Erythroblast (primary cell): ENCODE measurements at places on chromosomes 11 and 22.

DNA sequence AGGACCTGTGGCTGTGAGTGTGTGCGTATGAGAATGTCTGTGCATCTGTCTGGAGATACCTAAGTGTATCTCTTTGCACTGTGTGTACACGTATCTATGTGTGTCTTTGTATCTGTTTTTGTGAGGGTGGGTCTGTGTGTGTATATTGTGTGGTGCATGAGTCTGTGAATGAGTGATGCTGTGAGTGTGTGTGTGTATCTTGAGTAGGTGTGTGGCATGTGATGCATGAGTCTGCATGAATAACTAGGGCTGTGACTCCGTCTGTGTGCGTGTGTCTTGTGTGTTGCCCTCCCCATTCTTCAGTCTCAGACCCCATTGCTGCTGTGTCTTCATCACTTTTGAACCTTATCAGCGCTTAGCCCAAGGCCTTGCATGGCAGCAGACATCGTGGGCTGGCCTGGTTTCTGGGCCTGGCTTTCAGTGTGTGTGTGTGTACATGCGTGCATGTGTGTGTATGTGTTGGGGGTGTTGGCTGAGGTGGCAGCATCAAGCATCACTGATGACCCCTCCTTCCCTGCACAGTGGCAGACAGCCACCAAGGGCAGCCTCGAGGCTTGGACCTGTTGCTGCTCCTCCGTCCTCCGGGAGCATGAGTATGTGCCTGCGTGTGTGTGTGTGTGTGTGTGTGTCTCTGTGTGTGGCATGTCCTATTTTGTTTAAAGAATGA lies 1.4 kb downstream of the SGSM1 start:
- no peak for DNase-seq

GRCh38 chr11:17653611-17654010 lies 65.8 kb upstream of the MYOD1 start:
- DNase-seq: no peak

DNA sequence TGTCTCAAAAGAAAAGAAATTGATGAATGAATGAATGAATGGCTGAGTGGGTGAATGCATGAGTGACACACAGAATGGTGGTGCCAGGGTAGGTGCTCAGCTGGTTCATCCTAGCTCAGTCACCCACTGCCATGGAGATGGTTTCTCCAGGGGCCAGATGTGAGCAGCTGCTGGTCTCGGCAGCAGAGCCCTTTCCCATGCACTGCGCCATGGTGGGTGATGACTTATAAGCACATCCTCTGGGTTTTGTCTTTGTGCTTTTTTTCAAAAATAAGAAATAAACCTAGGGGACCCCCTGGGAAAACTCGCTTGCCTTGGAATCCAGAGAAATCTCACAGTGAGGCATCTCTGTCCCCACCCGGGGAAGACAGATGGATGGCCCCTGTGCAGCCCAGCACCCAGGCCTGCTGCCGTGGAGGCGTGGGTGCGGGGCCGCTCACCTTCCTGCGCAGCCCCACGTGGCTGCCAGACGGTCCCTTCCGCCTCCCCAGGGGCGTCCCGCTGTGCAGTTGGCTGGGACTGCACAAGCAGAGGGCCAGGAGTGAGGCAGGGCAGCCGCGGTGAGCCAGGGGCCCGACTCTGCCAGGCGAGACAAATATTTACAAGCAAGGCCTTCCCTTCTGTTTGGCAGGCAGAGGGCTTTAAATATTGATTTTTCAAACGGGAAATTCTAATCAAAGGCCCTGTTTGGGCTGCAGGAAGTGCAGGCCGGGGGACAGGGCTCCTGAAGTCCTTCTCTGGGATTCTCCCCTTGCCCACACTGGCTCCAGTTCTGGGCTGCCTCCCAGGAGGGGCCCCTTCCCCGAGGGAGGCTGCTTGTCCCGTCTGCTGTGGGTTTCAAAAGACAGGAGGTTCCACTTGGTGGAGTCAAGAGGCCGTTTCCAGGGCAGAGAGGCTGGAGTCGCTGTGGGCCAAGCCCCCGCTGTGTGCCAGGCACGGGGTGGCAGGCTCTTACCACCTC lies 24.3 kb downstream of the MPPED1 start:
- DNase-seq: no peak

DNA sequence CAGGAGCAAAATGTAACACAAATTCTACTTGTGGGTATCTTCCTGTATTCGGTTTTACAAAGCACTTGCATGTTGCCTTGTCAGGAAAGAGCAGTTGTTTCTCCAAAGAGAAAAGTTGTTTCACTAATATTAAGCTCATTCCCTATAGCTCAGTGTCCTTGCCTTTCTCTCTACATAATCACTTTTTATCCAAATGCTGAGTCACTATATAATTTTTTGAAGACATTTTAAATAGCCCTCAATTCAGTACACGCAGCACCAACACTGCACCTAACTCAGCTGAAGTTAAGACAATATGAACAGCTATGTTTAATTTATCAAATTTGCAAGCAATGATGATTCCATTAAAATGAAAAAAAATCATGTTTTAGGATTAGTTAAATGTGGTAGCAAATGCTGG lies 14.5 kb upstream of the MRTFA start:
- DNase-seq: no peak

DNA sequence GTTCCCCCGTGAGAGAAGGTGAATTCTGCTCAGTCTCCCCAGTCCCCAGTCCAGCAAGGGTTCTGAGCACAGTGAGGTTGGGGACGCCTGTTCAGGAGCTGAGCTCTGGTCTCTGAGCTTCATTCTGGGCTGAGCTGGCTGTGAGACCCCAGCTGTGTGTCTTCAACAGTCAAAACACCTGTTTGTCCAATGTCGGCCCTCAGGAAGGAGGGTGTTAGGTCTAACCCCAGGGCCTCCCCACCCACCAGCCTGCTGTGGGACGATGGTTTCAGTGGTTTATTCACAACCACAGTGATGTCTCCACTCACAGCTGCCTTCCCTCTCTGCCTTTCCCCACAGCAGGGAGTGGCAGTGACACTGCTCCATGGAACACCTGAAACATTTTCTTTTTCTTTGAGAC lies 1282.9 kb downstream of the TBC1D22A start:
- no peak for DNase-seq

GRCh38 chr22:29205594-29206371 lies at the start of gene EMID1:
EMID1 (plus strand) TSS chr22:29205896; CDS start chr22:29206039, 143 bp downstream.
- peak; percentile 86 for DNase-seq

DNA sequence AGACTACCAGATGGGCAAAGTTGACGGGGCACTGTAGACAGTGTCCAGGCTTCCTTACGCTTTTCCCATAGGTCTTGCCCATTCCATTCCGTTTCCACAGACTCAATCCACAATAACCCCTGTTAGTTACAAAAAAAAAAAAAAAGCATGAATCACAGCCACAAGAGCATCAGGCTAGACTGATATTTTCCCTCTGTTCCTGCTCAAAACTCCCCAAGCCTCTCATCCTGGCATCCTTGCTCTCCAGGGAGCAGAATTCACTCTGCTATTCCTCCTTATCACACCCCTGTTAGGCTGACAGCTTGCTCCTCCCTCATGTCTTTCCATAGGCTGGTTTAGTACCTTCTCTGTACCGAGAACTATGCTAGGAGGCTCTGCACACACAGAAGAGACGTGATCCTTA lies 42.2 kb downstream of the TMEM123 start:
- DNase-seq: no peak

- no peak for DNase-seq
These were observed 27.8 kb upstream of the FADD start for GRCh38 chr11:70175236-70175698.

DNA sequence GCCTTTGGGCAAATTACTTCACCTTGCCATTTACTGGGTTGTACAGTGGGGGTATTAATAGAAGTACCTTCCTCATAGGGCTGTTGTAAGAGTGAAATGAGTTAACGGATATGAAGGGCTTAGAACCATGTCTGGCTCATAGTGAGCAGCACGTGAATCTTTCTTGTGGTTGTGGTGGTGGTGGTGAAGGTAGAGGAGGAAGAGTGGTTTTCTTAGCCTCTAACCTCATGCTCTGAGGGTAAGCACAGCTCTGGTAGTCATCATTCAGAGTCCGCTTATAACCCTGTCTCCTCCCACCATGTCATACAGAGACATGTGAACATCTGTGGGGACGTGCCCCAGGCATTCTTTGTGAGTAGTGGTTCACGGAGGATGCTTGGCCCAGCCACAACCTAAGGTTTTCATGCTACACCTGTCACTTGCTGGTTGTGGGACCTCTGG lies 43.6 kb downstream of the TEAD1 start:
- DNase-seq: no peak

GRCh38 chr11:20042045-20042639 lies 118.1 kb downstream of the DBX1 start:
- no peak for DNase-seq

DNA sequence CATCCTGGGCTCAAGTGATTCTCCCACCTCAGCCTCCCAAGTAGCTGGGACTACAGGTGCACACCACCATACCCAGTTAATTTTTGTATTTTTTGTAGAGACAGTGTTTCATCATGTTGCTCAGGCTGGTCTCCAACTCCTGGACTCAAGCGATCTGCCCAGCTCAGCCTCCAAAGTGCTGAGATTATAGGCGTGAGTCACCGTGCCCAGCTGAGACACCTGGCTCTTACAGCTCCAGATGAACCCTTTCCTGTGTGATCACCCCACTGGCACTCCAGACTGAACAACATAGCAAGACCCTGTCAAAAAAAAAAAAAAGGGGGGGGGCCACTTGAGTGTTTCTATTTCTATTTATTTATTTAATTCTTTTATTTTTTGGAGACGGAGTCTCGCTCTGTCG lies 1.0 kb upstream of the ADSL start:
- no peak for DNase-seq

GRCh38 chr22:33958741-33959140 lies 38.5 kb upstream of the LARGE1 start:
- DNase-seq: no peak

DNA sequence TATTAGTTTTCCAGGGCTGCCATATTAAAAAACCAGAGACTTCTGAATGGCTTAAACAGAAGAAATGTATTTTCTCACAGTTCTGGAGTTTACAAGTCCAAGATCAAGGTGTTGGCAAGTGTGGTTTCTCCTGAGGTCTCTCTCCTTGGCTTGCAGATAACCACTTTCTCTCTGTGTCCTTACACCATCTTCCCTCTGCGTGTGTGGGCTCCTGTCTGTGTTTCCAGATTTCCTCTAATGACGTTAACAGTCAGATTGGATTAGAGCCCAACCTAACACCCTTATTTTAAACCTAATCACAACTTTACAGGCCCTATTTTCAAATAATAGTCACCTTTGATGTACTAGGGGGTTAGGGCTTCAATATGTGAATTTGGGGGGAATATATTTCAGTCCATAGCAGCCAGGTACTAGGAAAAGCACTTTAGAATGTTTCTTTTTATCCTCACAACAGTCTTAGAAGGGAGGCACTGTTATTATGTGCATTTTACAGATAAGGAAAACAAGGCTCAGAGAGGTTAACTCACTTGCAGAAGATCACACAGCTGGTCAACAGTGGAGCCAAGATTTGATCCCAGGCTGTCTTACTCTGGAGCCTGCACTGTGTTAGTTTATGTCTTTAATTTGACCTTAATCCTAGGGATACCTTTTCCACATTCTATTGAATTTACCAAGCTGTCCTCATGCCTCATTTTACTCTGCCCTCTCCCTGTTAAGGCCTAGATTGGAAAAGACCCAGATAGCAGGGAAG lies 116.4 kb upstream of the CRYBB3 start:
- DNase-seq: no peak

DNA sequence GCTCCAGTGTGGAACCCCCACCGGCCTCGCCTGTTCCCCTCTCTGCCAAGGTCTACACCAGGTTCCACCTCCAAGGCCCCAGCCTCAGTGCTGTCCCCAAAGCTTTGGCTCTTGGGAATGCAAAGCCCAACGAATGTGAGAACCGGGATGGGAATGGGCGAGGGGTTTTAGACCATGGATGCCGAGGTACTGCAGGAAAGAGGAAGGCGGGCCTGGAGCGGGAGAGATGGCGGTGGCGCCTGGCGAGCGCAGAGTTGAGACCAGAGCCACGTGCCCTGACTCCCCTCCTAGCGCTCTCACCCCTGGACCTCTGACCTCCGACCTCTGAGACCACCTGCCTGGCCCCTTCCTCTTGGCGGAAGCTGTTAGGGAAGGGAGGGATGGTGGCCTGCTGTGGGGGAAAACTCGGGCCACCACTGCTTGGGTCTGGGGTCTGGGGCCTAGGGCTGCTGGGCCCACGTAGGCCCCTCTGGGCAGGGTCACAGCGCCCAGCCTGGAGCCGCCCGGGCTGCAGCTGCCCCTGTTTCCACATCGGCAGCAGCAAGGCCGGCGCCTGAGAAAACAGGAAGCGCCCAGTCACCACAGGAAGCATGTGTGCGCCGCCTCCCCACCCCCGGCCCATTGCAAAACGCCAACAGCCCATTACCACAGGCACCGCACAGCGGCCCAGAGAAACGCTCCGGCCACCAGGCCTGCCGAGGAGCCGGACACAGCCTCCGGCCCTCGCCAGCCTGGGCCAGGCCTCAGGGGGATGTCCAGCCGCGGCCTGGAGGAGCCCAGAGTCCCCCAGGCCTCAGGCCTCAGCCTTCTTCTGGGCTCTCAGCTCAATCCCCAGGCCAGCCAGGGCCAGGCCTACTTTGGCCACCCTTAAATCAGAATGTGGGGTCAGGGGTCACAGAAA lies 13.8 kb upstream of the SLC39A13 start:
- DNase-seq: peak; percentile 21

DNA sequence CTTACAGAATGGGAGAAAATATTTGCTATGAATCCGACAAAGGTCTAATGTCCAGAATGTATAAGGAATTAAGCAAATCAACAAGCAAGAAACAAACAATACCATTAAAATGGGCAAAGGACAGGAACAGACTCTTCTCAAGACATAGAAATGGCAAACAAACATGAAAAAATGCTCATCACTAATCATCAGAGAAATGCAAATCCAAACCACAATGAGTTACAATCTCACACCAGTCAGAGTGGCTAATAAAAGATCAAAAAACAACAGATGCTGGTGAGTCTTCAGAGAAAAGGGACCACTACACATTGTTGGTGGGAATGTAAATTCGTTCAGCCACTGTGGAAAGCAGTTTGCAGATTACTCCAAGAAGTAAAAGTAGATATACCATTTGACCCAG lies 382.0 kb upstream of the ANO3 start:
- DNase-seq: no peak

DNA sequence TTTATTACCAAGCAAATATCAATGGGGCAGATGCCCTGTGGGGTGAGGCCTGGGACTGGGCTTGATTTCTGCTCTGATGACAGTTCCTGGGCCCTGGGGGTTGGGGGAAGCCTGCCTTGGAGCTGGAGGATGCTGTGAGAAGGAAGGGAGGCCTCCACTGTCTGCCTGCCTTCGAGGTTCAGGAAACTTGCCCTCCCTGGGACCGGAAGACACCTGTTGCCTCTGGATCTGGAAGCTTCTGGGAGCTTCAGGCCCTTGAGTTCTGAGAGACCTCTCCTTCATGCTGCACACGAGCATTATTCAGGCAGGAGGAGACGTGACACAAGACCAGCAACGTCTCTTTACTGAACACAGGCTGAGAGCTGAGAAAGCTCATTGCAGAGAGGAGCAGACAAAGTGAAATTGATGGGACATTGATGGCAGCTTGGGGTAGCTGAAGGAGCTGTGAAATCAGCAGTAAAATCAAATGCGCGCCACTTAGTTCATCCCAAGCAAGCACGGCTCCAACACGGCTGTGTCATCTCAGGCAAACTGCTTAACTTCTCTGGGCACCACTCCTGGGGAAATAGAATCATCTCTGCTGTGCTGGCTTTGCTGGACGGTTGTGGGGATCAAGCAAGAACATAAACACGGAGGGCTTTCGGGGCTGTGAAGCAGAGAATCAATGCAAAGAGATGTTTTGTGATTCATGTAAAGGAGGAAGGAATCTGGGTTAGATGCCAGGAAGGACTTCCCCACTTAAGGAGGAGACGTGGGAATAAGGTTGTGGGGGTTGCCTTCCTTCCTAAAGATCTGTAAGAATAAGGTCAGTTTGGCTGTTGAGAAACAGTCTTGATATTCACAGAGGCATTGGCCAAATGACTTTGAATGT lies 64.5 kb downstream of the TP53I11 start:
- no peak for DNase-seq

GRCh38 chr22:26322179-26322905 lies 106.7 kb upstream of the ASPHD2 start:
- no peak for DNase-seq
